ENCODE measurements at places on chromosomes 12 and 14.

- no peak for DNase-seq
Observed at GRCh38 chr14:56352999-56353398, 226.6 kb upstream of the TMEM260 start.

DNA sequence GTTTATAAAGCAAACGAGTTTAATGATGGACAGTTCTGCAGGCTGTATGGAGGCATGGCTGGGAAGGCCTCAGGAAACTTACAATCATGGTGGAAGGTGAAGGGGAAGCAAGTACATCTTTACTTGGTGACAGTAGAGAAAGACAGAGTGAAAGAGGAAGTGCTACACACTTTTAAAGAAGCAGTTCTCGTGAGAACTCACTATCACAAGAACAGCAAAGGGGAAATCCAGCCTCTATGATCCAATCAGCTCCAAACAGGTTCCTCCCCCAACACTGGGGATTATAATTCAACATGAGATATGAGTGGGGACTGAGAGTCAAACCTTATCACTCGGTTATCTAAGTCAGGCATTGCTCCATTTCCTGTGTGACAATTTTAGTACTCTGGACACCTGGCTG, 189.9 kb upstream of the CNTN1 start:
- no peak for DNase-seq

DNA sequence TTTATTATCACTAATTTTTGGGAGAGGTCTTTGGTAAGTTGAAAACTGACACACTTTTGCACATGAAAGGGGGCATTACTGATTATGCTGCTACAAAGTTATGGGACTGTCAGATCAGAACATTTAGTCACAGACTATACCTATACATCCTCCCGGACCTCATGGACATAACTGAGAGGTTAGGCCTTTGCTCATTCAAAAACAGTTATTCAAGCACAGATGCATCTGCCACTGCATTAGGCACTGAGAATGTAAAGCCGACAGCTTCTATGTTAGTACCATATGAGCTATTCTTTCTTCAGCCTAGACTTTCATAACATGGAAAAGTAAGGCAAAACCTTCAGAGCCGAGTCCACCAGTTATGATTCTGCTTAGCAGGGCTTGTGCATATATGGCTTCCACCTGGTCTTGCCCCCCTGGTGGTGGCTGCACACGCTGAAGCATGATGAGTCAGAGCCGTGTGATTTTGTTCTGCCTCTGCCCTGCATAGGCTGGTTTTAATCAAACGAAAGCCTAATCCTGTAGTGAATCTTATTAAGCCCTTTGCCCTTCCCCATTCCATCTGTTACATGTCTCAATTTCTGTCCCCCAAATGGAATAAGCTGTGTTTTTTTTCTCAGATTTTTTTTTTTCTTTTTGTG, 21.8 kb upstream of the RNU6-8 start:
- DNase-seq, result peak; percentile 79

DNA sequence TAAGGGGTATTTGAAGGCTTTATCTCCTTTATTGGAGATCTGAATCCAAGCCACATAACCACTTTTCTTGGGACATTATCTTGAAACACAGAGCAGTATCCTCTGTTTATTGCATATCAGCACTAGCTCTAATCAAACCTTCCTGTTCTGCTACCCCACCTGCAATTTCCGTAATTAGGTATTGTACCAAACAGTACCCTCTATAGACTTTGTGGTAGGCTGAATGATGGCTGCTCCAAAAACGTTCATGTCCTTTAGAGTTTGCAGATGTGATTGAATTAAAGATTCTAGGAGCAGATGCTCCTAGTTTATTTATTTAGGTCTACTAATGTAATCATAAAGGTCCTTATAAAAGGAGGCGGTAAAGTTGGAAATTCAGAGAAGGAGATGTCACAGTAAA, 573.0 kb upstream of the ATXN7L3B start:
- DNase-seq, result no peak

GRCh38 chr12:75994069-75994740, 37.4 kb downstream of the PHLDA1 start:
- DNase-seq, result no peak

- peak; percentile 96 for DNase-seq
Observed at GRCh38 chr12:22101749-22102243, 55.8 kb downstream of the CMAS start.

DNA sequence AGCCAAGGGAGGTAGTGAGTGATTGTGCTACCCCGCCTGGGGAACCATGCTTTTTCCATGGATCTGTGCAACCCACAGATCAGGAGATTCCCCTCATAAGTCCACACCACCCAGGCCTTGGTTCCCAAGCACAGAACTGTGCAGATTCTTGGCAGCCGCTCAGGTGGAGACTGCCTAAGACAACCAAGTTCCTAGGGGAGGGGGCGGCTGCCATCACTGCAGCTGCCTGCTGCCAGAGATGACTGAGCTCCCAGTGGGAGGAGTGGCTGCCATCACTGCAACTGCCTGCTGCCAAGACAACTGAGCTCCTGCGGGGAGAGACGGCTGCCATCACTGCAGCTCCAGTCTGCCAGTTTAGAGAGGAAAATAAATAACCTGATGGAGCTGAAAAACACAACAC, 138.3 kb upstream of the GARIN2 start:
- no peak for DNase-seq

GRCh38 chr12:10753059-10753458, 29.9 kb upstream of the YBX3 start:
- no peak for DNase-seq

DNA sequence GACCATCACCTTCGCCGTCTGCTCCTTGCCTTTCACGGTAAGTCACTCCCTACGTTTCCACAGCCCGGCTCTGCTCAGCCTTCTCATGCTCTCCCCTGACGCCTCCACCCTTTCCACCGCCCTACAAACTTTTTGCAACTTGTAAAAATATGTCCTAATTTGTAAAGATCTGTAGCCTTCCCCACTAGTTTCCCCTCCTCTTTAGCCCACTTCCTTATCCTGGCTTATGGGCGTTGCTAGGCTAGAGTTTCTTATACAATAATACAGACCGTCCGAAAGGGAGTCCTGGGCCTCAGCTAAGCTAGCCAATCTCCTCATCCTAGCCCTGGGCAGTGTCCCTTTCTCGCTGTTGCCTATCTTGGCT, 1.2 kb downstream of the PTGER2 start:
- DNase-seq, result no peak

DNA sequence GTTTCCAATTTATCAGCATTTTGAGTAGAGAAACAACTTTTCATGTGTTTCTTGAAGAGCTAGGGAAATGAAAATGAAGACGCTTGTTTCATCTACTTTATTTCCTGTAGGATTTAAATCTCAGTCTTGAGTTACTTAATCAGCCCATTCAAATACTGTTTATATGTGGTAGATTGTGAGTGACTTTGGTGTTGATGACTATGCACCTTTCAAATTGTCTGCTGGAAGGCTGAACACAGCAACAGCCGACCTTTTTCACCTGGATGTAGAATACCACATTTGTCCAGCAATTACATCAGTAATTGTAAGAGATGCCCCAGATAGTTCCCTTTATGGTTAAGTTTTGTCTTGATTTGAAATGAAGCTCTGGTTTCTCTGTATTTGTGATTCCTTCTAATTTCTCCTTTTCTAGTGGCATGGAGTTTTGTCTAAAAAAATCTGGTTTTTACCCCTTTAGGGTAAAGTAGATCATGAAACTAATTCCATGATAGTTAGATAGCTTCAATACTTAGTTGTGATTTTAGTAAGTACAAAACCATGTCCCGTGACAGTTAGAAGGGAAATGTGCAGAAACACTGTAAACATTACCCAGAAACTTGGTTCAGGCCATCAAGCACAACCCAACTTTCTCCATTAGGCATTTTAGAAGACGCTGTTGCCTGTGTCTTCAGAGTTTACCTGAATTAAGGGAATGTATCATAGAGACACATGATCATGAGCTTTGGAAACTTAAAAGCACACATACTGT, 165.0 kb downstream of the SRGAP1 start:
- DNase-seq, result no peak

DNA sequence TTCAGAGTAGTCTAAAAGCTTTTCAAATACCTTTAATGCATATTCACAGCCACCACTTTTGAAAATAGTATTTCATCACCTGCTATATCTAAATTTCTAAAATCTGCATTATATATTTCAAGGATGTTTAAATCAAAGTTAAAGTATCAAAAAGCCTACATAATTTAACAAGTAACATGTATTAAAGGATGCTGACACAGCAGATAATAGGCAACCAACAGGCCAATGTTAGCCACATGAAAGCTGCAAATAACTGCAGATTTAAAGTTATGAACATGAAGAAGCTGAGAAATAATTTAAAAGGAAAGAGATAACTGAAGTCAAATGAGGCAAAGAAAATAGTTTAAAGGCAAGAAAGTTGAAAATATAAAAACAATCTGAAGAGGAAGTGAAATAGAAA, 39.8 kb upstream of the NELL2 start:
- no peak for DNase-seq

DNA sequence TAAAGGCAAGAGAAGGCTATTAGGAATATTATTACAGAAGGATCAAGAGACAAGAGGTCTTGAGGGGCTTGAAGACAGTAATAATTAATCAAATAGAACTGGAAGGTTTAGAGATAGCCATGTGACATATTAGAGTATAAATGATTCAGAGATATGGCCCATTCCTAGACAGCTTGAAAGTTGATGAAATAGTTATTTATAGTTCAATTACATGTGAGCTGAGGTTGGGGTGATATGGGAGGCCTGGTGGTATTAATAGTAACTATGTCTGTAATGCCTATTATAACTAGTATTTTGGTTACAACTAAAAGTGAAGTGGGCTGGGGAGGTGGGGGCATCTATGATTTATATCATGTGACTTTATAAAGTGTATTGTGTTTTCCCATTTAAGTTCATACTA, 14.1 kb upstream of the MIS18BP1 start:
- DNase-seq, result no peak

- peak; percentile 17 for DNase-seq
Observed at GRCh38 chr12:18277196-18277595, 15.9 kb downstream of the PIK3C2G start.

- DNase-seq, result no peak
Observed at GRCh38 chr12:107775093-107775721, 703 bp downstream of the ASCL4 start.

- peak; percentile 54 for DNase-seq
Observed at GRCh38 chr14:42140001-42140400, 533.3 kb downstream of the LRFN5 start.

- no peak for DNase-seq
Observed at GRCh38 chr12:52658196-52658595, 6.2 kb upstream of the KRT2 start.

DNA sequence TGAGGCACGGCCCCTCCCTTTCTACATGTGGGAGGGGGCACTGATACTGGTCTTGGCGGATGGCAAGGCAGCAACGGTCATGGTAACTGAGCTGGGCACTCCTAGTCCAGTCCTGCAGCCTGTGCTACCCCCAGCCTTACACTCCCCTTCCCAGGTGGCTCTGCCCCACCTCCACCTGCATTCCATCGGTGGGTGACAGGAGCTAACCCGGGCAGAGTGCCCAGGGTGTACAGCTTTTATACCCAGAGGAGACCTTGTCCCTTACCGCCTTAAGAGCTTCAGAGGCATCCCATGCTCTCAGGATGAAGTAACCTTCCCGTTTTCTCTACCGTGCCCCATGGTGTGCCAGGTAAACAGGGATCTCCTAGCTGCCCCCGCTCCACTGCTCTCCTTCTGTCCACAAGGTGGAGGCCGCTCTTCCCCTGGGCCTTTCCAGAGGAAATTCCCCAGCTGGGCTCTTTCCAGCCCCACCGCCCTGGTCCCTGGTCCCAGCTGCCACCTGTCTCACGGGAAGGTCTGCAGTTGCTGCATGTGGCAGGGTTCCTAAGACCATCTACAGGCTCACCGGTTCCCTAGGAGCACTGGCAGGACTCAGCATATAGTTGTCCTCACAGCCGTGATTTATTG, 20.5 kb downstream of the BRI3BP start:
- DNase-seq, result no peak

DNA sequence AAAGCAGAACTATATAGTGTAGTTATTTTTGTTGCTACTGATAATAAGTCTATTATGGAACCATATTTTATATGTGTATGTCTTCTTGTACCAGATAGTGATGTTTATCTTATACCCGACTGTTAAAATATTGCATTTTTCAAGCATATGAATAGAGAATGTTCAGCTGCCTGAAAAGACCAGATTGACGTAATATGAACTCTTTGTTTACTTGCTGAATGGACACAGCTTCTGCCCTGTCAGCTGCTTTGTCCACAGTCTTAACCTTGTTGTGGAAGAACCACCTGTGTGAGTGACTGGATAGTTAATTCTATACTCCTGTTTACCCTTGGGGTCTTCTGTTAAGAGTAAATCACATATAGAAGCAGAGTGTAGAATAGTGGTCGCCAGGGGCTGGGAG, 109.3 kb downstream of the LGR5 start:
- no peak for DNase-seq

GRCh38 chr14:67886191-67886590, 66.6 kb downstream of the RAD51B start:
- no peak for DNase-seq

- DNase-seq, result no peak
Observed at GRCh38 chr12:90770861-90771260, 184.1 kb downstream of the CCER1 start.

DNA sequence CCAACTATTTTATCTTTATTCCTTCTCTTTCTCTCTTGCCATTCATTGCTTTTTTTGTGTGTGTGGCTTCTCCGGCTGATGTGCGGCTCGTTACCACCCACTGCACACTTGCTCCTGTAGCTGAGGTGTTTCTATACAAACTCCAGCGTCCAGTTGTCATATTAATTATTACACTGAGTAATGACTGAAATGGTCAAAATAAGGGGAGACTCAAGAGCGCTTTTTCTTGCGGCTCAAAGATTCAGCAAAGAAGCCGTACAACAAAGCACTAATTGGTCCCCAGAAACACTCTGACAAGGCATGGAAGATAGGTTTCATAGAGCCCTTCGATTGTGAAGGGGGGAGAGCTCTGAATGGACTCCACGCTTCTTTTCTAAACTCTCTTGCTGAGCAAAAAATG, 5.6 kb upstream of the ASCL1 start:
- DNase-seq, result no peak

- no peak for DNase-seq
Observed at GRCh38 chr14:73235531-73236155, 1.7 kb upstream of the PAPLN start.

DNA sequence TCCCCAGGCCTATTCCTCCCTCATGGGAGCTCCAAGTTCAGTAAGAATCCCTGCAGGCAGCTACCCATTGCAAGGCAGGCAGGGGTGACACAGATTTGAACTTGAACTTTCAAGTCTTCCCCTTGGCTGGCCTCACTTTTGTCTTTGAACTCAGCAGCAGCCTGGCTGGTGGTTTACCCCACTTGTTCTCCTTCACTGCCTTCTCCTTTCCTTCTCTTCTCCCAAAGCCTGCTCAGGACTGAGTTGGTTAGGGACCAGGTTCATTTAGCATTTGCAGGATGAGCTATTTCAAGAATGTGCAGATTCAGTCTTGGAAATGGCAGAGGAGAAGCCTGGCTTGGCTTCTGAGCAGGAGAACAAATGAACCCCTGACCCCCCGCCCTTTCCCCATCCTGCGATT, 67.7 kb upstream of the TBX3 start:
- DNase-seq, result no peak

GRCh38 chr12:47850153-47851084, 30.7 kb upstream of the HDAC7 start:
- no peak for DNase-seq
